ENCODE measurements at places on chromosomes 3 and 15. TPM values are rescaled to one million over a fixed set of nuclear protein-coding genes. Genes with fewer than 3 reads are reported as not detected.

PLSCR2 gene
- not detected for total RNA-seq

CLDN18 gene
- not detected for total RNA-seq

RAB6B gene
- total RNA-seq, result 0.07 TPM

CEMIP gene
- not detected for total RNA-seq

CACNA1D gene
- 0.77 TPM for total RNA-seq

SCN10A gene
- total RNA-seq, result not detected
